HT-29 (cell line): ENCODE measurements at places on chromosomes 7 and 10.

DNA sequence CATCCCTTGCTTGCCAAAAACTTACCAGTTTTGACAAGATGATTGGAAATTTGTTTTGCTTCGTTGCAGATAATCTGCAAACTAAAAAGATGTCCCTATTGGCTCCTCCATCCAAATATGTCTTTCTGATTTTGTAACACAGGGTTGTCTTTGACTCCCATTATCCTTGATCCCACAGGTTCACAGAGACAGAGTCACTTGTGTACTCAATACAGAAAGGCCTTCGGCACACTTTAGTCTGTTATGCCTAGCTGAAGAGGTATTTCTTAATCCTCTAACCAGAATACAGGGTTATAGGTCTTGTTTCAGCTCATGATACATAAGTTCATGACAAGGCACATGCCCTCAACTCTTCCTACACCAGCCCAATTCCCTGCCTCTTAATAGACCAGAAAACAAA, 10.7 kb upstream of the CNNM1 start:
- DNase-seq = no peak

DNA sequence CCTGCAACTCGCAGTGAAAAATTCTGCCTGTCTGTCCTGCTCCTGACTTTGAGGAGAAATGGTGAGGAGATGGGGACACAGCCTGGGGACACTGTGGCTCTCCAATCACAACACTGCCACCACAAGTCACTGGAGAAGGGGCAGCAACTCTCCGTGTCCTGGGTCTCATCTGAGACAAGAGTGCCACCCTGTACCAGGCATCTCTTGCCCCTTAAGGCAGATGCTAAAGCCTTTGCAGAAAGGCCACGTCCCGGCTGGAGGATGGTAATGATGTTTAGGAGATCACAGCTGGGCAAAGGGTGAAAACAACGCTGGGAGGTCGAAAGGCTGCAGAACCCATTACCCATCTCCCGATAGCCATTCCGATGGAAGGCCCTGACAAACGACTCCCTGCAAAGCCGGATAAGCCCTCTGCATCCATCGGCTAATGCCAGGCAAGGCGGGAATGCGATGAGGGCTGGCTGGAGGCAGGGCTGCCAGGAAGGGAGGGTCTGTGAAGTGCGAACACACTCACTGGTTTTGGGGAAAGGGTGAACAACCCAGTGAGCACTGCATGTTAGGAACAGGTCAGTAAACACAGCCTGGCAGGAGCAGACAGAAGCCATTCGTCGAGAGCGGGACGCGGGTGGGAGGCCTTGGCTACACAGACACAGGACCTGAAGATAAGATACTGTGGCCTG, 190.8 kb downstream of the ADARB2 start:
- no peak for DNase-seq

GRCh38 chr10:654647-654996, 34.8 kb downstream of the DIP2C start:
- no peak for DNase-seq

DNA sequence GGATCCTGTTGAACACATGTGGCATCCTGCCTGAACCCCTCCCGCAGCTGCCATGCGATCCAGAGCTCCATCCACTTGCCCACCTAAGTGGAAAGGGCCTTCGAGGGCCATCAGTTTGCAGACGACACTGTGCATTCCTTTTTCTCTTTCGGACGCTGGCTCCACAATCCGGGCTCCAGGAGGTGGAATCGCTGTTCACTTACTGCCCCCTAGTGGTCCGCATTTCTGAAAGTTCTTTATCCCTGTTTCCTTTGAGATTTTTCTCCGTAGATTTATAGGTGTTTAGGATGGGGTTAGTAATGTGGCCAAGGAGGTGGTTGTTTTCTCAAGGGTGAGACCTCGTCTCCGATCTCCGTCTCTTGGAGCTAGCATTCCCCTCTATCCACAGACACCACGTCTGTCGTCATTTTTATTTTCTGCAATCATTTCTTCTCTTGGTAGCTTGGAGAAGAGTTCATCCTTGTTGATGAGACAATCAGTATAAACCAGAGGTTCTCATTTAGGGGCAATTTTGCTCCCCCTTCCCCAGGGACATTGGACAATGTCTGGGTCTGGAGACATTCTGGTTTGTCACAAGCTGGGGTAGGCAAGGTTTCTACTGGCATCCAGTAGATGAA, 204.6 kb downstream of the ARHGAP21 start:
- peak; percentile 84 for DNase-seq

DNA sequence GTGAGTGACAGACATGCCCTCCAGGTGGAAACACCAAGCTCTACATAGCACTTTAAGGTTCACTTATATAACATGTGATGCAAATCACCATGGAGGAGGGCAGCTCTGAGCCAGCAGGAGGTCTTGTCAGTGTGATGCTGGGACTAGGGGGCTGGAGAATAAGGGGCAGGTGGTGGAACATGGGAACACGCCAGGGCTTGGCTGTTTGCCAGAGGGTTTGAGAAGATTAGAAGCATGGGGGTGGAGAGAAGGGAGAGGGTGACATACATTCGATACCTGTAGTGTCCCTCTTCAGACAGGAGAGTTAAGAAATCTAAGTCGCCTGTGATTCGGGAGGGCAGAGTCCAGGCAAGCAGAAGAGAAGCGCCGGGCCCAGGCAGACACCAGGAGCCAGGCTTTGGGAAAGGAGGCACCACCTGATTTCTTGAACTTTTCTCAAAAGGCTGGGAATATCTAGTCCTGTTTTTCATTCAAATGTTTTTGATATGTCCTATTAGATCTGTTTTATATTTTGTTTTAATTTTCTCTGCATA, 16.9 kb upstream of the LAMB4 start:
- no peak for DNase-seq

GRCh38 chr7:103446049-103446520, at the start of gene SLC26A5:
SLC26A5 (minus strand) TSS chr7:103446207; CDS start chr7:103421514, 24,693 bp downstream.
- peak; percentile 37 for DNase-seq

- peak; percentile 85 for DNase-seq
Observed at GRCh38 chr7:64618785-64619456, 47.0 kb upstream of the ZNF107 start.

- DNase-seq = no peak
Observed at GRCh38 chr7:40822861-40823260, 688.1 kb downstream of the SUGCT start.

- DNase-seq = no peak
Observed at GRCh38 chr10:123766761-123767160, 100.6 kb downstream of the GPR26 start.

GRCh38 chr10:64586934-64587503, 1065.8 kb downstream of the REEP3 start:
- peak; percentile 3 for DNase-seq

DNA sequence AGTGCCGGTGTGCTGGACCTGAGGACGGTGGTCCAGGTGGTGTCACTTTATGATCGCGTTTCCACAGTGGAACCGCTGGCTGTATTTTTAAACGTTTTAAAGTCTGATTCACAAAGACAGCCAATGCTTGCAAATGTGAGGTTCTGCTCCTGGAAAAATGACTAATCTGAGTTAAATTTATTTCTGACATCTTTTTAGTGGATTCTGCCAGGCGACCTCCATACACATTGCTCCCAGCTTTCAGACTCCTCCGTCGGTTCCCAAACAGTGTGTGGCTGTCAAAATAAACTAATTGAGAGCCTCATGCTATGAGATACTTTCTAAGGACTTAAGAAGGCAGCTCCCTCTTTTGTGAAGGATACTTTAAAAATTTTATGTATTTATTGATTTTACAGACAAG, 12.7 kb upstream of the TTYH3 start:
- DNase-seq = no peak

- no peak for DNase-seq
Observed at GRCh38 chr7:159127691-159128642, 16.7 kb downstream of the VIPR2 start.

- DNase-seq = peak; percentile 37
Observed at GRCh38 chr7:118182593-118183427, 1.2 kb upstream of the LSM8 start.

GRCh38 chr7:73678862-73679261, 4.4 kb downstream of the DNAJC30 start:
- DNase-seq = no peak

- DNase-seq = peak; percentile 52
Observed at GRCh38 chr7:38215115-38215514, 37.1 kb downstream of the STARD3NL start.

DNA sequence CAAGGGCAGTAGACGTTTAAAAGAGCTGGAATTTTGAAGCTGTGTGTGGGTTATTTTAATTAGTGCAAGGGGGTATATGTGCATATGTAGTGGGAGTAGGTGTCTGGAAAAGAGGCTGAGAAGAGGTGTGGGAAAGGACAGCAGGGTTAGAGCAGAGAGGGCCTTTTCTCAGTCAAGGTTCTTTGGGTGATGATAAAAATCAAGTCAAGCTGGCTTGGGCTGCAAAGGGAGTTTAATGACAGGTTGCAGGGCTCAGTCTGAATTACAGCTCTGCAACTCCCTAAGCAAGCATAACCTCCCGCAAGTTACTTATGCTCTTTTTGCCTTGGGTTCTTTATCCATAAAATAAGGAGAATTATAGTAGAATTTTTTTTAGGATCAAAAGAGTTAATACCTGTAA, 83.5 kb downstream of the RELN start:
- no peak for DNase-seq

GRCh38 chr10:131513445-131513844, 201.9 kb upstream of the TCERG1L start:
- DNase-seq = no peak

DNA sequence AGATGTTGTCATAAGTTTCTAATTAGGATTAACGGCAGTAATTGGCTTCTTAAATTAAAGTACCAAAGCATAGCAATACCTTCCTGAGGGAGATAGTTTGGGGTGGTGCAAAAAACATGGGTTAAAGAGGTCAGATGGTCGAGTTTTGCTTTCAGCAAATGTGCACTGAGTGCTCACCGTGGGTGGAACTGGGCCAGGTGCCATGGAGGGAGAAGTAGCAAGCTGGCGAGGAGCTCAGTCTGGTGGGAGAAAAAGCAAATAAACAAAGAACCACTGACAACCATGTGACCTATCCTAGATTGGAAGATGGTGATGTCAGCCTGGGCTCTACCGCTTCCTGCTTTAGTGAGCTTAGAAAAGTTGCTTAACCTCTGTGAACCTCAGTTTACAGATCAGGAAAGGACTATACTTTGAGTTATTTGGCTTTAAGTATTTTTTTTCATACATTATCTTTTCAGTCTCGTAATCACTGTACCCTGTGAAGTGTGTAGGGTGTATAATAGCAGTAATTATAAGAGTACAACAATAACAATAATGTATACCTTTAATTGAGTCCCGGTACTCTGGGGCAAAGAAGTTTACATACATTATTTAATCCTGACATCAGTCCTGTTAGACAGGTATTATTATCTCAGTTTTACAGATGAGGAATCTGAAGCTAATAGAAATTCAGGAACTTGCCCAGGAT, 69.0 kb upstream of the PDCD4 start:
- DNase-seq = peak; percentile 33

- DNase-seq = no peak
Observed at GRCh38 chr7:71414490-71414889, 282.5 kb downstream of the GALNT17 start.

DNA sequence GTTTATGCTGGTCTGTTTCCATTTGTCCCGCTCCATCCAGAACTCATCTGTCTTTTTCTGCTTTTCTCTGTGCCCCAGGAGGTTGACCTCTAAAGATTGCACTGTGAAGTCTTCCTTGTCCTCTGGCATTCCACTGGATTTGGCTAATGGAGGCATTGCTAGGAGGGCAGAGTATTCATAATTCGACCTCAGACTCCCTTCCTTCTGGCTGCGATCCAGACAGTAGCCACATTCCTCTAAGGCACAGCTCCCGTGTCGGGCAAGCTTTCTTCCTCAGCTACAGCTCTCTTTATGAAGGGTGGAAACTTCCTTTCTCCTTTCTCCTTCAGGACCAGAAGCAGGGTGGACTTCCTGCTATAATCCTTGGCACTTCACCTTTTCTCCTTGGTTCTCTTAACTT, 175.9 kb downstream of the BAMBI start:
- no peak for DNase-seq

DNA sequence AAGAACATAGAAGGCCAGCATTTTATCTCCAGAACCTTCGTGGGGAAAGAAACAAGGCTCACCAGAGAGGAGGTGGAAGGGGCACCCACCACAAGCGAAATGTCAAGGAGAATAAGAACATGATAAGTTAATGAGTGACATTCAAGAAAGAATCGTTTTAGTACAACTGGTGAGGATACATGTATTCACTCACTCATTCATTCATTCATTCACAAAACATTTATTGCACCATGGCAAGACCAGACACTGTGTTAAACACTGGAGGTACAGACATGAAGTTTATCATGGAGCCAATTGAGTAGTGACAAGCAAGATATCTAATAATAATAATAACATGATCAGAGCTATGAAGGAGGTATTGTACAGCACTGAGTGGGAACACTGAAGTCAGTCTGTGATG, 1.7 kb upstream of the ZNRF2 start:
- no peak for DNase-seq

DNA sequence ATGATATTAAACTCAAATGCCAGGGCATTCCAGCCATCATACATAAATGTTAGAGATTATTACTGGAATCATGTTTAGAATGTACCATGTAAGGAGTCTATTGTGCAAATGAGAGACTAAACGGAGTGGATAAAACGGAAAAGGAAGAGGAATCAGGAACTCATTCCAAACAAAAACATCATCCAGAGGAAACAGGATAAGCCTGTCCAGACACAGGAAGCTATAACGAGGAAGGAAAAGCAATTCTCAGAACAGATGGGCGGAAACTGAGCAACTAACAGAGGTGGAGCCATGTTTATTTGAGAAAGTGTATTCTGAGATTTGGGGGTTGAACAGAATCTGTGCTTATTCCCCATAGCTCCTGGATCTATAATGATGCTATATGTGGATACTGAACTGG, 52.3 kb upstream of the TRIM24 start:
- DNase-seq = no peak

DNA sequence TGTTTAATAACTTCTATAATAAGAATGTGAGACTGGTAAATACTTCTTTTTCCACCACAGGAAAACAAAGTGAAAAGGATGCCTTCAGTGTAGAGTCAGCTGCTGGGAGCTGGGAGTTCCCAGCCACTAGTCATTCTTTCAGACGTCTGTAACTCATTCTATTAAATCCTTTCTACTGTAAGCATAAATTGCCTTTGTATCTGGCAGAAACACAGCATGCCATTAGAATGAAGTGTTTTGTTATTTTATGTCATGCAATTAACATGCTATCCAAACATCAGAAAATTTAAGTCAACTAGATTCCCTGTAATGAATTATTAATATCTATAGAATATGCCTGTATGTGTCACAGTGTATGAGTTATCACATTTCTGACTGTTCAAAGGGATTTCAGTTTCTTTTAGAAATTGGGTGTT, 14.3 kb downstream of the BPGM start:
- no peak for DNase-seq
